ENCODE measurements at places on chromosomes 1 and 21. TPM values are rescaled to one million over a fixed set of nuclear protein-coding genes. Genes with fewer than 3 reads are reported as not detected.

Gene LENEP
- 0.85 TPM for total RNA-seq

GRCh38 chr1:150537732-150538684, 11.2 kb upstream of the ADAMTSL4 start:
- H3K4me3 ChIP-seq: no peak overlapping the region
- no peaks in the 10 kb centered on the region for H3K36me3 ChIP-seq
- H3K4me1 ChIP-seq: no peaks in the 10 kb centered on the region
- no peak for DNase-seq
- peak overlapping the region; percentile 25 for H3K27ac ChIP-seq
- H3K27me3 ChIP-seq: peaks cover 8% of the 10 kb centered on the region

Gene LBR
- total RNA-seq: 296 TPM

Gene CACNA1E
- total RNA-seq: not detected

Gene KPRP
- total RNA-seq: not detected

DNA sequence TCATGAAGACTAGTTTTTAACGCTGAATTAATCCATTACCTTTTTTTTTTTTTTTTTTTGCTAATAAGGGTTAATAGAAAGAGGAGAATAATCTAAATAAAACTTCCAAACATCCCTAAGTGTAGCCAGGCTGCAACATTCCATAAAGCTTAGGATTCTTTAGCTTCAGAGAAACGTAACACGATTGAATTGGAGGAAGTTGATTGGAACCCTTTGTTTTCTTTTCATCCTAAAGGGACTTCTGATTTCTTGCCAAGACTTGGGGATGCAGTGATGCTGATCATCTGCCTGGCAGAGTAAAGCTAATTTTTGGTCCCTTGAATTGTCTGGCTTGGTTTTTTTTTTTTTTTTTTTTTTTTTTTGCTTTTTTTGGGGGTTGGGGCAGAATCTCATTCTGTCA, 142.9 kb downstream of the VPS13D start:
- no peak overlapping the region for H3K4me3 ChIP-seq
- H3K27me3 ChIP-seq: no peaks in the 10 kb centered on the region
- no peak for DNase-seq
- peaks cover 56% of the 10 kb centered on the region for H3K36me3 ChIP-seq
- H3K27ac ChIP-seq: no peak overlapping the region
- H3K4me1 ChIP-seq: peaks cover 10% of the 10 kb centered on the region

Gene S100A13
- 4.2 TPM for total RNA-seq

GRCh38 chr1:229716069-229716468, 90.0 kb downstream of the URB2 start:
- H3K27me3 ChIP-seq: peaks cover 3% of the 10 kb centered on the region
- DNase-seq: no peak
- no peaks in the 10 kb centered on the region for H3K4me1 ChIP-seq
- H3K4me3 ChIP-seq: no peak overlapping the region
- no peak overlapping the region for H3K27ac ChIP-seq

GRCh38 chr1:153769221-153769620, 6.0 kb upstream of the SLC27A3 start:
- no peak overlapping the region for H3K27ac ChIP-seq
- H3K4me1 ChIP-seq: peaks cover 9% of the 10 kb centered on the region
- H3K27me3 ChIP-seq: no peaks in the 10 kb centered on the region
- DNase-seq: no peak

DNA sequence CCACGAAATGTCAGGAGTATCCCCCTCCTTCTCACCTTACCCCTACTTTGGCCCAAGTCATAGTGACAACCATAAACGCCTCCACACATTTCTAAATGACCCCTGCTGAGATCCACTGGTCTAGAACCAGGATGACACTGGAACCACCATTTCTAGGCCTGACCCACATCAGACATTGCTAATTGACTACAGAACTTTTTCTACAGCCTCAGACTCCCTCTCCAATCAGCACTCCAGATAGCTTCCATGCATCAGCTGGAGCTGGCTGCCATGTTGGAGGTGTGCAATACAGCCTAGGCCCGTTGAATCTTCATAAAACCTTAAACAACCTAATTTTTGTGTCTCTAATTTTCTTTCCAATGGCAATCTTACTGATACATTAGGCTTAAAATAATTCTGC, 18.6 kb downstream of the TCEA3 start:
- no peaks in the 10 kb centered on the region for H3K36me3 ChIP-seq
- peaks cover 15% of the 10 kb centered on the region for H3K4me1 ChIP-seq
- no peak for DNase-seq
- H3K27ac ChIP-seq: no peak overlapping the region
